Sigmoid colon (tissue), 7 donors: ENCODE measurements at places on chromosomes 7 and 10. TPM values are rescaled to one million over a fixed set of nuclear protein-coding genes. Genes with fewer than 3 reads are reported as not detected.

JAZF1 gene
- 7.8 TPM for polyA plus RNA-seq

SPDYE5 gene
- polyA plus RNA-seq, result 0.03 TPM

SLC13A1 gene
- not detected for polyA plus RNA-seq

ZEB1 gene
- 5.5 TPM for polyA plus RNA-seq

HOXA10 gene
- polyA plus RNA-seq, result 22.8 TPM

HTR7 gene
- 0.31 TPM for polyA plus RNA-seq

ZNF467 gene
- polyA plus RNA-seq, result 4.6 TPM

BAMBI gene
- polyA plus RNA-seq, result 1.2 TPM

KLLN gene
- polyA plus RNA-seq, result 0.92 TPM

SMNDC1 gene
- 13.2 TPM for polyA plus RNA-seq

MGAM2 gene
- 1.2 TPM for polyA plus RNA-seq

MSMB gene
- not detected for polyA plus RNA-seq

IFIT1B gene
- not detected for polyA plus RNA-seq

ACBD7 gene
- polyA plus RNA-seq, result not detected

CELF2 gene
- polyA plus RNA-seq, result 27.5 TPM

SPDYE6 gene
- not detected for polyA plus RNA-seq

ARMH3 gene
- polyA plus RNA-seq, result 22.8 TPM

MET gene
- polyA plus RNA-seq, result 1.2 TPM

SPOCK2 gene
- 2.8 TPM for polyA plus RNA-seq

CLCN1 gene
- polyA plus RNA-seq, result not detected

SPDYE11 gene
- not detected for polyA plus RNA-seq

HMX3 gene
- not detected for polyA plus RNA-seq

ZNF804B gene
- not detected for polyA plus RNA-seq

SORCS1 gene
- 3.0 TPM for polyA plus RNA-seq
